Activated CD8-positive, alpha-beta T cell treated with anti-CD3 and anti-CD28 coated beads, Interleukin-2, amount 10 ng/mL, durations not matched to agents 7 days and 5 days (primary cell): ENCODE measurements at places on chromosomes 11 and 22. TPM values are rescaled to one million over a fixed set of nuclear protein-coding genes. Genes with fewer than 3 reads are reported as not detected.

Gene DRD4
- 0.76 TPM for total RNA-seq

Gene OR52E6
- total RNA-seq: not detected

Gene TMA7B
- total RNA-seq: 8.6 TPM

Gene APOBEC3H
- total RNA-seq: 89.7 TPM

Gene RAPSN
- 0.45 TPM for total RNA-seq

Gene HSD17B12
- total RNA-seq: 48.4 TPM

Gene ZP1
- not detected for total RNA-seq

Gene SNAP29
- 30.7 TPM for total RNA-seq

- H3K27ac ChIP-seq: no peak overlapping the region
- no peaks in the 10 kb centered on the region for H3K36me3 ChIP-seq
- peaks cover 37% of the 10 kb centered on the region for H3K27me3 ChIP-seq
- no peaks in the 10 kb centered on the region for H3K4me1 ChIP-seq
- no peak overlapping the region for H3K4me3 ChIP-seq
- DNase-seq: no peak
Measured at GRCh38 chr22:45878901-45879551, 97.9 kb downstream of the WNT7B start.

- H3K27me3 ChIP-seq: no peaks in the 10 kb centered on the region
- DNase-seq: no peak
- peaks cover 4% of the 10 kb centered on the region for H3K36me3 ChIP-seq
- H3K4me1 ChIP-seq: no peaks in the 10 kb centered on the region
Measured at GRCh38 chr11:76512851-76513653, 68.2 kb downstream of the EMSY start.

- peaks cover 43% of the 10 kb centered on the region for H3K36me3 ChIP-seq
- H3K27me3 ChIP-seq: no peaks in the 10 kb centered on the region
- DNase-seq: no peak
- no peak overlapping the region for H3K4me3 ChIP-seq
- no peak overlapping the region for H3K27ac ChIP-seq
Measured at GRCh38 chr11:116870054-116870453, 32.6 kb upstream of the APOA1 start.

DNA sequence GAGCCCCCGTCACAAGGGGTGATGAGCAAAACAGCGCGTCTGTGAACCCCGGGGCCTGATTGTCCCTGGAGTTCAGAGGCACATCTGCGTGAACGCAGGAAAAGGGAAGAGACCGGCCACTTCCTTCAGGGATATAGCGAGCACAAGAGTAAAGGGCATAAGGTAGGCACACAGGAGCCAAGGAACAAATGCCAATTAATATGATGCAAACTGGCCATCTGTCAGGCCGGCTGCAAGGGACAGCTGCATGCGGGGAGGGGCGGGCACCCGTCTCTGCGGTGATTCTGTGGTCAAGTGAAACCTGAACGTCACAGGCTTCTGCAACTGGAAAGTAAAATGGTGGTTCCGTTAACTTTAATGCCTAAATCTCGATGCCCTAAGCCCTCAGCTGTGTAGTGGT, 64.7 kb downstream of the TRIM29 start:
- H3K36me3 ChIP-seq: no peaks in the 10 kb centered on the region
- no peak for DNase-seq
- H3K27ac ChIP-seq: no peak overlapping the region
- no peak overlapping the region for H3K4me3 ChIP-seq
- peaks cover 6% of the 10 kb centered on the region for H3K27me3 ChIP-seq

DNA sequence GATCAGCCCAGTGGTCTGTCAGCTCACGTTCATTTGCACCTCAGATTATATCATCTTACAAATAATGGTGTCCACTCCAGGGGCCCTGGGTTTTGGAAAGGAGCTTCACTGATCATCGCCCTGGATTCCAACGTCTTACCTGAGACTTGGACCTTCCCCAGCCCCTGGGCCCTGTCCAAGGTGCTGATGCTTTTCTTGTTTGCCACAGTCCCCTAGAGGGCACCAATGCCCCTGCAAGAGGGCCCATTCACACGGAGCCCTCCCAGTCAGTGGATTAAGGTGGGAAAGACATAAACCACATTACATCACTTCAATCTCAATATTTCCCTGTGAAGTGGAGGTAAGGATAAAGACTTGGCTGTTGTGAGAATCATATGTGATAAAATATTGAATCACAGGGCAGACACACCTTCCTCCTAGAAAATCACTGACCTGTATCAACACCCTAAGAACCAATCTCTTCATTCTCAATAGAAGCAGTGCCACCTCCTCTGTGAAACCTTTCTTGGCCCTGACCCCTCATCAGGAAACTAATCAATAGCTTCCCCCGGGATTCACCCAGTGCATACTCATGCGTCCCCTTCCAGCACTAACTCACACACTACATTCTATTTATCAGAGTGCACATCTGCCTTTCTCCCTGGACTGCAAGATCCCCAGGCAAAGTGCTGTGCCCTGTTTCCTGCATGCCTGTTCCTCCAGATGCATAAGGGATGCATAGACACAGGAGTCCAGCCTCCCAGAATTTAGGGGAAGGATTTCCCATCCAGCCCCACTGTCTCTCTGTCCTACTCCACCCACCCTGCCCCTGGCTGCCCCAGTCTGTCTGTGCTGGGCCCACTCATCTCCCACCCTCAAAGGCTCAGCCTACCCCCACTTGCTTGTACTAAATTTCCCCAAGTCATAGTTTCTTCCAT, 167.0 kb downstream of the BUD13 start:
- DNase-seq: peak; percentile 65
- no peak overlapping the region for H3K4me3 ChIP-seq
- no peaks in the 10 kb centered on the region for H3K27me3 ChIP-seq
- no peaks in the 10 kb centered on the region for H3K36me3 ChIP-seq

- no peak overlapping the region for H3K4me3 ChIP-seq
- H3K4me1 ChIP-seq: no peaks in the 10 kb centered on the region
- H3K27ac ChIP-seq: no peak overlapping the region
- no peaks in the 10 kb centered on the region for H3K27me3 ChIP-seq
Measured at GRCh38 chr11:70108250-70108649, 30.1 kb downstream of the ANO1 start.

DNA sequence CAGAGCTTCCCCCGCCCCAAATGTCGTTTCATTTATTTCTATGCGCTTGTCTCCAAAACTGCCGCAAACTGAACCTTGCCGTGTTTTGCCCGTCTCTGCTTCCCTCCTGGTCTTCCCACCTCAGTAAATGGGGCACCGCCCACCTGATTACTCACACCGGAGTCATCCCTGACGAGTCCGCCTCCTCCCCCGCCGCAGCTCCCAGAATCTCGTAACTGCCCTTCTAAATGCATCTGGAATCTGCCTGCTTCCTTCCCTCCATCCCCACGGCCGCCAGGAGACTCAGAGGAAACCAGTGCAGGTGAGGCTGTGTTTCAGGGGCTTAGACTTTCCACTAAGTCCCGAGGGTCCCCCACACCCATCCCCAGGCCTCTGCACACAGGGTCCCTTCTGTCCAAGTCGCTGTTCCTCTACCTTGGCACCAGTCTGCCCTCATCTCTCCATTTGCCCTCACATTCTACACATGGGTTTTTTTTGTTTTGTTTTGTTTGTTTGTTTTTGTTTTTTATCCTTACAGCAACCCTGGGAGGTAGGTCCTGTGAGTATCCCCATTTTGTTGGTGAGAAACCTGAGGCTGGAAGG, 62.6 kb upstream of the PHF21B start:
- H3K4me1 ChIP-seq: no peaks in the 10 kb centered on the region
- DNase-seq: no peak
- peaks cover 20% of the 10 kb centered on the region for H3K27me3 ChIP-seq

DNA sequence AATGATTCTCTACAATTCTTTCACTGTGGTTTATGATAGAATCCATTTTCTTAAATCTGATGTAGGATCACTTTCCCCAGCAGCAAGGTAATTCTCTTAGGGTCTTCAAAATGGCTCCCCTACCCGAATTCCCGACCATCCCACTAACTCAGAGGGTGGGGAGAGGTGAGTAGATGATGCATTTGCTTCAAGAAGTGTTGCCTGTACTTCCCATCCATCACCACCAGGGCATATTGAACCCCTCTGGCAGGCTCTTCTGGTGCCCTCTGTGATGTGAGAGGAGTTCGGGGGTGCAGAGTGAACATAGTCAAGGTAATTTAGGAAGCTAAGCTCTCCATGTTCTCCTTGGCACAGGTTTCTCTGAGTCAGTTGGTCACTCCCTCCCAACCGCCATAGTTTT, 52.3 kb downstream of the ZNRF3 start:
- H3K27ac ChIP-seq: no peak overlapping the region
- peaks cover 72% of the 10 kb centered on the region for H3K27me3 ChIP-seq

- H3K4me3 ChIP-seq: no peak overlapping the region
- no peaks in the 10 kb centered on the region for H3K36me3 ChIP-seq
- no peaks in the 10 kb centered on the region for H3K27me3 ChIP-seq
- H3K27ac ChIP-seq: no peak overlapping the region
- no peak for DNase-seq
Measured at GRCh38 chr11:26950260-26950719, 43.6 kb upstream of the FIBIN start.

GRCh38 chr11:940496-941135, 14.9 kb downstream of the AP2A2 start:
- H3K36me3 ChIP-seq: peaks cover 5% of the 10 kb centered on the region
- no peak overlapping the region for H3K27ac ChIP-seq
- DNase-seq: no peak
- H3K4me1 ChIP-seq: peaks cover 27% of the 10 kb centered on the region
- no peak overlapping the region for H3K4me3 ChIP-seq

DNA sequence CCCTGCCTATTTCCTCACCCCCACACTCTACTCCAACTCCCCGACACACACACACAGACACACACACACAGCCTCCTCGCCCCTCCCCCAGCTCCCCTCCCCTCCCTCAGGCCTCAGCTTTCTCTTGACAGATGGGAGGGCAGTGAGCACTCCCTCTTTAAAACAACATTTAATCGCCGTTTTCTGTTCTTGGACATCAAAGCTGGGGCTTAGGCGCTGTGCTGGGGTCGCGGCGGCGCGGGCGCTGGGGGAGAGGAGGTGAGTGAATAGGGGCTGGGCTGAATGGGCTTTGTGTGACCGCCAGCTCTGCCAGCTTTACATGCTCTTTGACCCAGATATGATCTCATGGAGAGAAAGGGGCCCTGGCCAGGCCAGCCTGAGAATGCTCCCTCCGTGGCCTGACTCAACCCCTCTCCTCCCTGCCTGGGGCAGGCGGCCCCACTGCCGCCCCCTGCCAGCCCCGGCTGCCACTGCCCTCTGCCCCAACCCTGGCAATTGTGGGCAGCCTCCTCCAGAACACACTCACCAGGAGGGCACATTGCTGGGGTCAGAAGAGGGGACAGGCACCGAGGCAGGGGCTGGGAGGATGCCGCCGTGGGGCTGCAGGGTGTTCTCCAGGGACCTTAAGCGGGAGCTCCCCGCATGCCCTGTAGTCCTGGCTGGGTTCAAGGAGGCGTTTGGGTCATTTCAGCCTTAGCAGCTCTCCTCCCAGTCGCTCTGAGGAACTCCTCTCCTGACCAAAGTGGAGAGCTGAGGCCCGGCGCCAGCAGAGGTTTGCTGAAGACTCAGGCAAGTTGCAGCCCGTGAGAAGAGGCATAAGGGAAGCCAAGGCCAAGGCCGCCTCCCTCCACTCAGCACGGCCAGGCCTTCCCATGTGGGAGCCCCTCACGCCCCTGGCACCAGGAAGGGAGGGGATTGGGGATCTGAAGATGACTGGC, 38.3 kb upstream of the NNMT start:
- H3K4me3 ChIP-seq: no peak overlapping the region
- no peak for DNase-seq
- H3K36me3 ChIP-seq: no peaks in the 10 kb centered on the region
- no peaks in the 10 kb centered on the region for H3K27me3 ChIP-seq
- peaks cover 29% of the 10 kb centered on the region for H3K4me1 ChIP-seq

DNA sequence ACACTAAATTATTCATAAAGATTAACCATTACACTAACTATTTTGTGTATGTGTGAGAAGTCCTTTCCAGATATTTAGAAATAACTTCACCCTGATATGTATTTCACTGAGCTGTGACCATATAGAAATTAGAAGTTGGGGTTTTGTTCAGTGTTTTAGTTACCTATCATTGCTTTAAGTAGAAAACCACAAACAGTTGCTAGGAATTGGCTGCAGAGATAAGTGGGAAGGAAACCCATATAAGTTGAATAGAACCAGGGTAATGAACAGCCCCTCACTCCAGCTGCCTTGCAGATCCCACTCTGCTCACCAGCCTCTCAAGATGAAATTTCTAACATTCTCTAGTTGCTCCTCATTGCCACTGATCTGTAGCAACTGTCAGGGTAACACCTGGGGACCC, 10.3 kb downstream of the SRSF8 start:
- H3K4me1 ChIP-seq: peaks cover 15% of the 10 kb centered on the region
- peaks cover 5% of the 10 kb centered on the region for H3K36me3 ChIP-seq
- H3K4me3 ChIP-seq: no peak overlapping the region
- H3K27me3 ChIP-seq: peaks cover 4% of the 10 kb centered on the region
- no peak for DNase-seq
- H3K27ac ChIP-seq: no peak overlapping the region

DNA sequence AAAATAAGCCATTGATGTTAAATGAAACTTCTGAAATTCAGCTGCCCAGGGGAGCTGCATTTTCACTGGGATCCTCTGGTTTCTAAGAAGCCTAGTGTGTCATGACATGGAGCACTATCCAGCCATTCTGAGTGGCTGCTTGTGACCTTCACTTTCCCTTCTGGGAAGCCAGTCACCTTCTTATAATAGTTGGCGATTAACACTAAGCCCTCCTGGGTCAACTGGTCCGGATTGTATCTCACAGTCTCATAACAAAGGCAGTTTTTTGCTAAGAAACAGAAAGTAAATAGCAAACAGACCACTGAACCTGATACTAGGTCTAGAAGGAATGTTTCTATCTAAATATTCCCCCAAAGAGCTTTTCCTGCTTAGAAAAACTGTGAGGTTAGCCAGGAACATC, 7.9 kb downstream of the CSRP3 start:
- H3K27ac ChIP-seq: no peak overlapping the region
- no peak for DNase-seq

DNA sequence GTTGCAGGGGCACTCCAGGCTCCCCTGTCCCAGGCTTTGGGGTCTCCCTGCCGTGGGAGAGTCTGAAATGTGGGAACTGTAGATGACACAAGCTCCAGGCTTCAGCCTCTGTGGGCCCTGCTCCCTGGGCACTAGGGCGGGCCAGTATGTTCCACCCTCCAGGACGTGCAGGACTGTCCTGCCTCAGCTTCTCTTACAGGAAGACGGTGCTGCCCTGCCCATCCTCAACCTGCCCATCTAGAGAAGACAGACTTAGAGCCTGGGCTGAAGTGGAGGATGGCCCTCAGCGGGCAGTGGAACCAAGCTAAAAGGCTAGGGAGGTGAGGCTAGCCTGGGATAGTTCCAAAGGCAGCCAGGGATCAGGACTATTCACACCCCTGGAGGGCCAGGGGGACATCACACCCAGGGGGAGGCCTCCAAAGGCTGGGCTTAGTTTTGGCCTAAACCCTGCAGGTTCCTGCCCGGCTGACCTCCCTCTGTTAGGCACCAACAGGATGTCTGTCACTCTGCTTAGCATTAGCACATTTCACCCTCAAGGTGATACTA, 4.0 kb upstream of the CERK start:
- peaks cover 7% of the 10 kb centered on the region for H3K36me3 ChIP-seq
- no peak overlapping the region for H3K27ac ChIP-seq

GRCh38 chr11:69467646-69468045, 13.8 kb upstream of the LINC01488 start:
- no peaks in the 10 kb centered on the region for H3K27me3 ChIP-seq
- H3K27ac ChIP-seq: no peak overlapping the region
- no peak overlapping the region for H3K4me3 ChIP-seq
- H3K4me1 ChIP-seq: no peaks in the 10 kb centered on the region
- H3K36me3 ChIP-seq: no peaks in the 10 kb centered on the region
